ENCODE measurements at places on chromosomes 11 and 22.

DNA sequence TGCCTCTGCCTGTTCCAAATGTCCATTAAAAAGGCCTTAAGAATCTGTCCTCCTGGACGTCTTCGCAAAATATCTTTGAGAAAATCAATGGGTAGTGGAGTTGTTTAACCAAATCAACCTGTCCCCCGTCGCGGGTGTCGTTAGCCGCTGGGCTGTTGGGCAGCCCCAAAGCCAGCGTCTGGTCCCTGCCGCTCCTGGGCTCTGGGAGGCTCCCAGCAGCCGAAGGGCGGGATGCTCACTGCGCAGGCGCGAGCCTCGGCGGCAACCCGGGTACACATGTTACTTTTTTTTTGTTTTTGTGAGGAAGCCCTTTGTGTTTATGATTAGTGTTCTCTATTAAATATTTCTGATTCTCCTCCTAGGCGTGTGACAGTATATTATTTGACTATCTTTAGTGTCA is 12.6 kb downstream of the MMP10 start:
- DNase-seq: no peak

- DNase-seq: no peak
These were observed 43.9 kb downstream of the PDE3B start for GRCh38 chr11:14687456-14687855.

GRCh38 chr11:44555031-44555800 is 10.2 kb upstream of the CD82 start:
- no peak for DNase-seq

GRCh38 chr22:46442217-46442853 is 95.1 kb downstream of the CELSR1 start:
- DNase-seq: no peak

DNA sequence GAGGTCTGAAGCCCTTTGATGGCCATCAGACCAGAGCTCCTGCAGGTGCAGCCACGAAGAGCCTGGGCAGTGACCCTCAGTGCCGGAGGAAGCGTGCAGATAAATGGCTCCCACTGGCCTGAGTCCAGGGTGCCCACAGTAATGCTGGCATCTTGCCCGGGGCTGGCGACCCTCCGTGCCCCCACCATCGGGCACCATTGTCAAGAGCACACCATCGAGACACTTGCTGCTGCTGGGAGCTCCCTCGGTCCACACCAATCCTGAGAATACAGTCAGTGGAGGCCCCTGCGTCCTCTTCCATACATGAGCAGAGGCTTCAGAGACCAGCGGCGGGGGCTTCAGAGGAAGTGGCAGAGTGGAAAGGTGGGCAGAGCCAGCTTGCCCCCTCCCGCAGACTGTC is 1448.3 kb downstream of the BRD1 start:
- no peak for DNase-seq

GRCh38 chr11:13954591-13954990 is 7.9 kb upstream of the SPON1 start:
- DNase-seq: no peak

DNA sequence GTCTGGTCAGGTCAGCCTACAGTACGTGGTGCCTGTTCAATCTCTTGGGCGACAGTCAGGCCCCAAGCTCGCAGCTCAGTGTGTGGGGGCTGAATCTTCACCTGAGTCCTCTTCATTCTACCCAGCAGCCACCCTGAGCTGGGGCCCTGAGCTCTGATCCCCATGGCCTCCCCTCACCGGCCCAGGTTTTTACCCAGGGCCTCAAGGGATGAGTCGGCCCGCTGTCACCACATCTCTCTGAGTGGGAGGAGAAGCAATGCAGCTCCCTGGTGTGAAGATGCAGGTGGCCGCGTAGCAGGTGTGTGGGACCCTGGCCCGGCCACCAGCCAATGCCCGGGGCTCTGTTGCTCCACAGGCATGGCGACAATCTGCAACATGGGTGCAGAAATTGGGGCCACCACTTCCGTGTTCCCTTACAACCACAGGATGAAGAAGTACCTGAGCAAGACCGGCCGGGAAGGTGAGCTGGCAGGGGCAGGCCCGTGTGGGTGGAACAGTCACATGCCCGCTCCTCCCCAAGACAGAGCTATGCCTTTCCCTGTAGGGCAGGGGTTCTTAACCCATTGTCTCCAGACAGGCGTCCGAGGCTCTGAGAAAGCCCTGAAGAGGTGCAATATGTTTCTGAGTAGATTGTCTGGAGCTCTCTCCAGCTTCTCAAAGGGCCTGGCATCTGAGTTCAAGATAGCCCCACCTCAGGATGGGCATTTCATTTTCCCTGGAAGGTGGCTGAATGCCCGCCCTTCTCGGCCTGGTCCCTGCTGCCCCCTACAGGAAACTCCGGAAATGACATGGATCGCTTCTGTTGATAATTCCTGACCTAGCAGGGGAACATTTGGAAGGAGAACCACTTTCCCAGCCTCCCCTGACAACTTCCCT is 26.9 kb downstream of the POLR3H start:
- peak; percentile 28 for DNase-seq

DNA sequence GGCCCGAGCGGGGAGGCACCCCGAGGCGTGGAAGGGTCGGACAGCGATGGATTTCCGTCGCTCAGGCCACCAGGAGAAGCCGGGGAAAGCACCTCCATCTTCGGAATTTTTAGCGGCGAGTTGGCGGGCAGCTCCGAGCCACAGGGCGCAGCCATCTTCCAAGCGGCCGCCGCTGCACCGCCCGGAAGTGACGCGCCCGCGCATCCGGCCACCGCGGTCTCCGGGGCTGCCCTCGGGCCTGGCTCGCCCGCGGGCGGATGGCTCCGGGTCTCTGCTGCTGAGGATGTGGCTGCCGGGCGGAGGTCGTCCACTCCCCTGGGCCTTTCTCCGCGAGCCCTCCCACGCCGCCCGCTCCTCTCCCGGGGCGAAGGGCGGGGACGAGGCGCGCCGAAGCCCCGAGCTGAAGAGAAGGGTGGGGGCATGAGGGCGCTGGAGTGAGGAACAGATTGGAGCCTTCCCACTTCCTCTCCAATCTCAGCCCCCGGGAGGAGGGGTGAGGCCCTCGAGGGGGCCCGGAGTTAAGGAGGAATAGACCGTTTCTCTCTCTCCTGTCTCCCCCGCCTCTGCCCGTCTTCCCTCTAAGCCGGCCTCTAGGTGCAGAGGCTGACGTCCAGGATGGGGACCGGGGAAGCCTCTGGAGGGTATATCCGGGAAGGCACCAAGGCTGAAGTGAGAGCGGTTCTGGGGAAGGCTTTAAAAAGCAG is at the start of gene MSANTD2:
Gene MSANTD2, minus strand, starts transcription at position 181 of the 704 bp plus-strand sequence. Its CDS starts 26 bp downstream, at position 155.
- DNase-seq: peak; percentile 46

DNA sequence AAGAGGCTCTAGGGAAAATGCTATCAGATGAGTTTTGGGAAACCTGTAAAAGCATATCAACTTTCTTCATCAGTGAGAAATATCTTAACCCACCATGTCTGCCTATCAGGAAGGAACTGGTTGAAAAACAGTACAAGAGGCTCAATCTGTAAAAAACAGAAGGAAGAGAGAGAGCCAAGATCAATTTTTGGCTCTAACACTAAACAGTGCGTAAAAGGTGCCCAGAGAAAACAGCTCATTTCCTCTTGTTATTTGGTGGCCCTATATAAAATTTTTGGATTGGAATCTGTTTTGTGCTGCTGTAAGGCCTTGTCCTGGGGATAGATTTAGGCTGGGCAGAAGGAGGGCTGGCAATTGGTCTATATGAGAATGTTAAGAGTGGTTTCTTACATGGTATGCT is 12.1 kb downstream of the MS4A2 start:
- DNase-seq: no peak

DNA sequence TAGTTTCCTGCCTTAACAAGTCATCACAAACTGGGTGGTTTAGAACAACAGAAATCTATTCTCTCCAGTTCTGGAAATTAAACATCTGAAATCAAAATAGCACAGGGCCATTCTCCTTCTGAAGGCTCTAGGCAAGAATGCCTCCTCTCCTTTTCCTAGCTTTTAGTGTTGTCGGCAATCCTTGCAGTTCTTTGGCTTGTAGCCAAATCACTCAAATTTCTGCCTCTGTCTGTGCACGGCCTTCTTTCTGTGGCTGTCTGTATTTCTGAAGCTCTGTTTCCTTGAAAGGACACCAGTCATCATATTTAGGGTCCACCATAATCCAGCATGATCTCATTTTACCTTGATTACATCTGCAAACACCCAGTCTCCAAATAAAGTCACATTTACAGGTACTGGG is 795.5 kb downstream of the METTL15 start:
- no peak for DNase-seq
